AG08396 (cell line): ENCODE measurements at places on chromosomes 7 and 10.

- no peak for DNase-seq
Measured at GRCh38 chr7:71323726-71324125, 191.8 kb downstream of the GALNT17 start.

- no peak for DNase-seq
Measured at GRCh38 chr7:25844102-25844870, 307.7 kb upstream of the NFE2L3 start.

DNA sequence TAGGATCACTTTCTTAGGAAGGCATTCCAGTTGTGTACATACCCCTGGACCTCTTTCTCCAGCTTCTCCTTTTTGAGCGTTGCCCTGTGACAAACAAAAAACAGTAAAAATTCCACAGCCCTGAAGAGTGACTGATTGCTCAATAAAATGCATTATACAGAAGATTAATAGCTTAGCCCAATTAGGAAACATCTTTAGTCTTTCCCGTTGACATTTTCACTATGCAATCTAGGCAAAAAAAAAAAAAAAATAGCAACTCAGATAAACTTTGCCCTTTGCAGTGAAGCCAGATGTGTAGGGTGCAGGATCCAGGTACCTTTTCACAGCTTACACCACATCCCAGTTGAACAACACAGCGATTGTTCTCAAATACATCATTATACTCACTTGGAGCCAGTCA is 17.9 kb downstream of the COL28A1 start:
- DNase-seq = no peak

DNA sequence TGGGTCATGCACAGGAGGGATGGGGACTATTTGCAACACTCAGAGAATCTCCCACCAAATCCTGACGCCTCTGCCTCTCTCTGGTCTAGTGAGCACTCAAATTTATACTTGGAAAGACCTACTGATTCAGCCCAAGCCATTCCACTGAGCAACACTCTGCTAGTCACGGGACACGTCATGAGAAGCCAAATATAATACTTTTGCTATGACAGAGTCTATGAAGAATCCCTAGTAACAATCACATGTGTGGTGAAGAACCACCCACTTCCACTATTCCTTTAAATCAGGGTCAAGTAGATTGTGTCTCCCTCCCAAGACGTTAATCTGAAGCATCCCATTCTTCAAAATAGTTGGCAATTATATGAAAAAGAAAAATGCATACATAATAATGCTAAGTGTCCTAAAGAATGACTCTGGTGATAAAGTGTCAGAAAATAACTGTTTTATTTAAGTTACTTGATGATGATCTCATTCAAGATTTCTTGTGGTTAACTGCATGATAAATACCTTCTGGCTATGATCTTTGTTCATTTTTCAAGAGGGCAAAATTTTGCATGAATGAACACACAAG is 28.5 kb downstream of the CHCHD3 start:
- peak; percentile 84 for DNase-seq
